NCI-H1436 (cell line): ENCODE measurements at places on chromosomes 11 and 22.

DNA sequence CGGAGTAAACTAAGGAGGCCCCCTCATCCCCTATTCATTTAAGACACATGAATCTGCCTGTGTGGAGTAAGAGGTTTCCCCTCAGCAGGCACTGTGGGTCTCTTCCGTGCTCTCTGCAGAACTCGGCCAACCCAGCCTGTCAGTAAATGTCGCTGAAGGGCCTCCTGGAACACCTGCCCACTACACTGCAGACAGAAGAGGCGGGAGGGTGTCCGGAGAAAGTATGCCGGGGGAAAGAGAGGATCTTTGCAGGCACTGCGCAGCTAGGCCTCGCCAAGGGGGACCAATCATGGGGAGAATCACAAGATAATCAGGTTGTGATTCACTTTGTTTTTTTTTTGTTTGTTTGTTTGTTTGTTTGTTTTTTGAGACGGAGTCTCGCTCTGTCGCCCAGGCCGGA, 110.8 kb downstream of the MORC2 start:
- DNase-seq, result no peak

DNA sequence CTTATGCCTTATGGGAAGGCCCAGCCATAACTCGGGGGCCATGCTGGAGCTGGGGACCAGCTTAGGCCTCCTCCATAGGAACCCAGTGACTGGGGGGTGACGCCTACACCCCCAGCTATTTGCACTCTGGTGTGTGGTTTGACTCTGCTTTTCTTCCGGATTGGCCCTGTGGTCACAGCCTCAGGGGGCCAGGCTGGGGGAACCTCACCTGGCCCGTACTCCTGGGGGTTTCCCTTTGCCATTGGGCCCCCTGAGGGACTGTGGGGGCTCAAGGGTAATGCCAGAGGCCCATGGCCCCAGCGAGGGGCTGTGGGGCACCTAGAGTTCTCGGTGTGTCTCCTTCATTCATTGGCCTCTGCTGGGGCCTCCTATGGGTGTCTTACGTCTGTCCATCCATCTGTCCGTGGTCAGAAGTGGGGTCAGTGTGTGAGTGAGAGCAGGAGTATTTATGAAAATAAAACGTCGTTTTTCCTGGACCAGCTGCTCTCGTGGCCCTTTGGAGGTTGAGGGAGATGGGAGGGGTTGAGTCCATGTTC, 6.3 kb upstream of the SH3BP1 start:
- DNase-seq, result no peak

- no peak for DNase-seq
Observed at GRCh38 chr11:67055812-67056211, 835 bp upstream of the RHOD start.

- no peak for DNase-seq
Observed at GRCh38 chr11:63937713-63938478, 906 bp upstream of the NAA40 start.

GRCh38 chr11:108393046-108393445, 74.3 kb downstream of the C11orf65 start:
- no peak for DNase-seq

- DNase-seq, result no peak
Observed at GRCh38 chr11:67489203-67489884, 6.5 kb downstream of the AIP start.

DNA sequence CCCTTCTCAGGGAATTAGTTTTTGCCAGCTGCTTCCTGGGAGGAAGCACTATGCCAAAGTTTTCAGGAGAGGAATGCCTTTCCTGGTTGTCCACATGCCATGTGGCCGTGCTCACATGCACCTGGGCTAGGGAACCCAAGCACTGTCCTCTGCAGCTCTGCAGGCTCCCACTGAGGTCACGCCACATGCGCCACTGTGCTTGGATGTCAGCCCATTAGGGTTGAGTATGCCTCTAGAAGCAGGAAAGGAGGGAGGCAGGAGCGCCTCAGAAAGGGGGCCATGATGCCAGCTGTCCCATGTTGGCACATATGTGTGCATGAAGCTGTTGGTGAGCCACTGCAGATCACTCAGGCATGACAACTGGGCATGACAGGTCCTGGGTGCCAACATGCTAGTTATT, 81.6 kb upstream of the SUSD2 start:
- DNase-seq, result no peak

- no peak for DNase-seq
Observed at GRCh38 chr11:62646825-62647608, 604 bp upstream of the GANAB start.

DNA sequence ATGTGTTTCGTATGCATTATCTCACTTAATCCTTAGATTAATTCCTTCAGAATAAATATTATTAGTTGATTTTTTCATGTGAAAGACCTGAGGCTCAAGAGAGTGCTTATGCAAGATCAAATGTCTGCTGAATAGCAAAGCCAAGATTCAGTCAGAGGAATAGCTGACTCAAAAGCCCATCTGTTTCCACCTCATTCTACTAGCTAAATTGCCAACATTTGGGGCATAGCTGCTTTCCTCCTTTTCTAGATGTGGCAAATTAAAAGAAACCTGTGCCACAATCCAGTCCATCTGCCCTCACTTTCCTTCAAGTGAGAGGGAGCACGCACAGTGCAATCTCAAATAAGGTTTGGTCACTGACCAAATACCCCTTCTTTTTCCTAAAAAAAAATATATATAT, 121.1 kb downstream of the PAX6 start:
- no peak for DNase-seq

- no peak for DNase-seq
Observed at GRCh38 chr11:113382121-113382520, 5.5 kb upstream of the ANKK1 start.

GRCh38 chr11:130561441-130561881, 113.0 kb downstream of the ADAMTS15 start:
- no peak for DNase-seq

GRCh38 chr11:95359756-95360155, 128.8 kb upstream of the SESN3 start:
- DNase-seq, result no peak
